Adrenal gland (tissue), 19 donors: ENCODE measurements at places on chromosomes 5 and 9. TPM values are rescaled to one million over a fixed set of nuclear protein-coding genes. Genes with fewer than 3 reads are reported as not detected.

DNA sequence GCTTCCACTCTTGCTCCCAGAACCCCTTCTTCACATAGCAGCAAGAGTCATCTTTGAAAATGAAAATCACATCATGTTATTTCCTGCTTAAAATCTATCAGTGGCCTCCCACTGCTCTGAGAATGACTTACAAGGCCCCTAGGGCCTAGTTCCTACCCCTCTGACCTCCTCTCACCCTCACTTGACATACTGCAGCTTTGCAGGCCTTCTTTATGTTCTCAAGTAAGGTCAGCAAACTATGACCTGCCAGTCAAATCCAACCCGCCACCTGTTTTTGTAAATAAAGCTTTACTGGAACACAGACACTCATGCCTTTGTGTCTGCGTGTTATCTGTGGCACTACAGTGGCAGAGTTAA, 185.7 kb downstream of the NR3C1 start:
- no peak for DNase-seq

DNA sequence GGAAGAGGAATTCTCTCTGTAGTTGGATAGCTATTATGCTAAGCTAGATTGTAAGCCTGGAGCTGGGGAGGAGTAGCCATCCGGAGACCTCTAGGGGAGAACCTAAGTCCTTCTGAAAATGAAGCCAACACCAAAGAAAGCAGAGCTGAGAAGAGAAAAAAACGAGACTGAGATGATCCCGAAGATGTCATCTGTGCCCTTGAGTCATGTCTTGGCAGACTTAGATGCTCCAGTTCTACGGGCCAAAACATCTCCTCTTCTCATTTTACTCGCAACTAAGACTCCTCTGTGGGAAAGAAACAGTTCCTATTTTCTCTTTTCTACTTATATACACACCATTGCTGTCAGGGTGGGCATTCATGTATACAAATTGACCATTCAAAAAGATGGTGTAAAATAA, 34.3 kb upstream of the ADCY2 start:
- no peak for DNase-seq

DNA sequence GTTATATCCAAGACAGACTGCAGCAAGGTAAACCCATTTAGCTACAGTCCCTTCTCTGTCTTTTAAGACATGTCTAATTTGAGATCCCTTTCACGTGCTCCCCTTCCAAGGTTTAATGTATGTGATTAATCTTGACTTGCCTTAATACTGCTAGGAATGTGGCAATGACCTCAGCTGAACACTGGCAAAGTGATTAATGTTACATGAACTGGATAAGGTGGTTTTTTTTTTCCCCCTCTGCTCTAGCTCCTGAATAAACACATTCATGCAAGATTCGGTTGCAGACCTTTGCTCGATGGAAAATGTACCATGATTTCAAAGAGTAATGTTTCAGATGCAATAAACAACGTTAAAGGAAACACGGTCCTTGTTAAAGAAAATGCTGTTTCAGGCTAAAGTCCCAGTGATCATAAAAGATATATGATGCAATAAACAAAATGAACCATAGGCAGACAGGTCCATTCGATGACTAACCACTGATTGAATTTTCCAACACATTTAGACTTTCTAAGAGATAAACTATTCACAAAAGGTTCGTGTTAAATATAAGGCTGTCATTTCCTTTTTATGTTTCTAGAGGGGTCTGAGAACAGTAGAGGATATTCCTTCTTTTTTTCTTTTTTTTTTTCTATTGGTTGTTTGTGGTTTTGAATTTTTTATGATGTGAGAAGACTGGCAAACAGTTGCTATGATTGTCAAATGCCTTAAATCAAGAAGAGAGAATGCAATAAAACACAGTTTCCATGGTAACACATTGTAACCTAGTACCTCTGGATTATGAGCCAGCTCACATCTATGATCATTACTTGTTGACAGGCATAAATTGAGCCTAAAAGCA, 44.7 kb upstream of the ZNF608 start:
- no peak for DNase-seq

- DNase-seq = no peak
Observed at GRCh38 chr9:79387101-79387835, 184.5 kb upstream of the TLE4 start.

BARHL1 gene
- polyA plus RNA-seq = not detected

- DNase-seq = no peak
Observed at GRCh38 chr5:141199359-141200235, at the start of gene PCDHB11. Gene PCDHB11, plus strand, starts transcription at chr5:141199627. Its CDS starts 148 bp downstream, at chr5:141199775.

GRCh38 chr5:159851053-159851452, 65.2 kb upstream of the ADRA1B start:
- DNase-seq = no peak

DNA sequence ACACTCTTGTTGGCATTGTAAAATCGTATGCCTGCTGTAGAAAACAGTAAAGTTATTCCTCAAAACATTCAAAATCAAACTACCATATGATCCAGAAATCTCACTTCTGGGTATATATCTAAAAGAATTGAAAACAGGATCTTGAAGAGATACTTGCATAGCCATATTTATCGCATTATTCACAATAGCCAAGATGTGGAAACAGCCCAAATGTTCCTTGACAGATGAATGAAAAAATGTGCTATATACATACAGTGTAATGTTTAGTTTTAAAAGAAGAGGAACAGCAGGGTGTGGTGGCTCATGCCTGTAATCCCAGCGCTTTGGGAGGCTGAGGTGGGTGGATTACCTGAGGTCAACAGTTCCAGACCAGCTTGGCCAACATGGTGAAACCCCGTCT, 234.1 kb upstream of the DAB2 start:
- DNase-seq = no peak

SIT1 gene
- polyA plus RNA-seq = 0.37 TPM

FAM221B gene
- polyA plus RNA-seq = not detected

- no peak for DNase-seq
Observed at GRCh38 chr5:160186480-160186879, 42.8 kb upstream of the FABP6 start.

IL33 gene
- polyA plus RNA-seq = 19.3 TPM

DNA sequence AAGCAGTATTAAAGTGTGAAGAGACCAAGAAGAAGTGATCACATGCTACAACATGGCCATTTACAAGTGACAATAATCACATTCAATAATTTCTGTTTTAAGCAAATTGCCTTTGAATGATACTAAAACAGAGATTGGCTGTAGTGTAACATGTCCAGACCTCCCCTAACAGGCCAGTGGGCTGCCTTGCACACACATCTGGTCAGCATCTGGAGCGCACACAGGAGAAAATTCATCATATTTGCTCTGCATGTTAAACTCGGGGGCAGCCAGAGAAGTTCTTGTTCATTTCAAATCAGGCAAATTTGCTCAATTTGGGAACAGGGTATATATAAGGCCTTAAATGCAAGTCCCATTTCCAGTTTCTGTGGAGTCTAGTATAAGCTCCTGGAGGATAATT, 111.1 kb upstream of the FBXL7 start:
- DNase-seq = no peak

DNA sequence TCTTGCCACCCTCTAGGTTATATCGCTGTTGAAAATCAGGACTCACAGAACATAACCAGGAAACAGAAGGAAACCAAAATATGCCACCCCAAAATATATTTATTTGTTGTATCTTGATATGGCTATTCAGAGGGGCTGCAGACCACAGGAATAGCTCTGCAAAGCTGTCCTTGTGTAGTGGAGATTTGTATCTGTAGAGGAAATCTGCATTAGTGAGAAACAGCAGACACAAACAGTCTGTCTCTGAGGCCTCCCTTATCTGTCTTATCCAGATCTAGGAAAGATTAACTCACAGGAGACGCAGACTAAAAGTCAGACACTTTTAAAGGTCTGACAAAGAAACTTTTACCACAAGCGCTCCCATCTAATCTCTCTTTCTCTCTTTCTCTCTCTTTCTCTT, 54.1 kb upstream of the CEMIP2 start:
- DNase-seq = no peak

- no peak for DNase-seq
Observed at GRCh38 chr5:68084396-68084795, 131.2 kb upstream of the PIK3R1 start.

C6 gene
- 0.88 TPM for polyA plus RNA-seq

CCL19 gene
- polyA plus RNA-seq = 11.9 TPM

ADAMTS6 gene
- 0.91 TPM for polyA plus RNA-seq

DNA sequence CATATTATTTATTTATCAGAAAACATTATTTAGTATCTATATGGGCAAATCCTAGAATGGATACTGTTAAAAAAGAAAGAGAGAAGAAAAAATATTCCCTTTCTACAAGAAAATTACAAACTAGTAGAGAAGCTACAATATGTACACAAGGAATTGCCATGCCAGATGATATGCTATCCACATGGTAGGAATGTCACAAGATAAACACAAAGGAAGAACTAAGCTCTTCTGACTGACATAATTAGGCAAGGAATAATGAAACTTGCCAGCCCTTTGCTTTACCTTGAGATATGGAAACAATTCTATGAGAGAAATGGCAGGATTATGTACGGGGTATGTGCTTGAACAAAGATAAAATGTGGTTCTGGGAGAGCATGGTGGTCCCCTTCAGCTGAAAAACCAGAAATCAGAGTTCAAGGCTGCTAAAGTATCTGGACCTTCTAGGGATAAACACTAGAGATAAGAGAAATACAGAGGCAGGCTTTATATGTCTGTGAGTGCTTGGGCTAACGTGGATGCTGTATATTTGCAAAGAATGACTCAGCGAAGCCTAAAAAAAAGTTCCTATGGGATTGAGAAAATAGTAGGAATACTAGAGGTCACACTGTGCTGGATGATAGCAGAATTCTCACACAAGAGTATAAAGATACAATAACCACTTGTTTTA, 451.6 kb downstream of the TLE1 start:
- DNase-seq = no peak

GRCh38 chr5:76801159-76801802, 17.5 kb upstream of the F2RL1 start:
- no peak for DNase-seq

GRCh38 chr9:97478301-97478981, 23.0 kb upstream of the TMOD1 start:
- DNase-seq = no peak

- peak; percentile 24 for DNase-seq
Observed at GRCh38 chr5:168885324-168886120, 306.4 kb upstream of the PANK3 start.

- DNase-seq = no peak
Observed at GRCh38 chr9:122777935-122778627, 10.7 kb upstream of the OR5C1 start.
